Activated naive CD4-positive, alpha-beta T cell treated with anti-CD3 and anti-CD28 coated beads, Interleukin-2, amount 50 U/mL, for 72 hours (primary cell): ENCODE measurements at places on chromosomes 12 and 14. TPM values are rescaled to one million over a fixed set of nuclear protein-coding genes. Genes with fewer than 3 reads are reported as not detected.

The SLC39A2 gene
- total RNA-seq = 0.27 TPM

The MIP gene
- total RNA-seq = not detected

The CTSG gene
- total RNA-seq = 0.27 TPM

The RIPK3 gene
- total RNA-seq = 11.1 TPM

The CCNB1IP1 gene
- total RNA-seq = 122 TPM

The ATP23 gene
- 15.3 TPM for total RNA-seq

The RASSF8 gene
- 0.46 TPM for total RNA-seq

The CAPZA3 gene
- not detected for total RNA-seq

The NIN gene
- total RNA-seq = 61.4 TPM

The IFNG gene
- 53.0 TPM for total RNA-seq

The NELL2 gene
- 82.3 TPM for total RNA-seq

The CD163L1 gene
- not detected for total RNA-seq
